ENCODE measurements at places on chromosomes 3 and 15.

- DNase-seq, result no peak
Measured at GRCh38 chr15:74326746-74327145, 40.7 kb downstream of the CYP11A1 start.

DNA sequence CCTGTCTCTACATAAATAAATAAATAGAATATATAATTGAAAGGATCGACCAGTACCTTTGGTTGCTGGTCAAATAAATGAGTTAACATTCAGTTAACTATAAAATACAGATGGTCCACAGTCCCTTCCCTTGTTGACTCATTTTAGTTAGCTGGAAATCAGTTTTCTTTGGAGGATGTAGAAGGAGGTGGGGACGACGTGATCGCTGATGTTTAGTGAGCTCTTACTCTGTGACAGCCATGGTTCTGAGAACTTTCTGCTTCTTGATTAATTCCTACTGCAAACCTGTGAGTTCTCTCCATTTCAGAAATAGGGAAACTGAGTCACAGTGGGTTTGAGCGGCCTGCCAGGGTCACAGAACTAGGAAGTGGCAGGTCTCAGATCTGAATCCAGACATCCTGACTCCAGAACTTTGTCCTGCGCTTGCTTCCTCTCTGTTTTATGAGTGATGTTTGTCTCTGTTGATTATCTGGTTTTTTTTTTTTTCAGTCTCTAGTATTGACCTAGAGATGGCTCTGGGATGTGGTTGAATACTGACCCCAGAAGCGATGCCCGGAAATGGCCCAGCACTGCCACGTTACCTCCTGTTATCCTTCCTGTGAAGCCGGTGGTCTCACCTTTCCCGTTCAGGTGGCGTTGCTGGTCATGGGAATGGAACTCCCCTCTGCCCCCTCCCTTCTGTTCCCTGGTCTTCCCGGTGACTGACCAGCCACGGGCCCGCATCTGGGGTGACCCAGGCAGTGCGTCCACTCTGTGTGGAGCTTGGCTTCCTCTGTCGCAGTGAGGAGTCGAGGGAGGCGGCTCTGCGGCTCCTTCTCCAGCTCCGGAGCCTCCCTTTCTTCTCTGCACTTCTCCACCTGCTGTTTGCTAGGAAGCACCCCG, 18.2 kb downstream of the SYNM start:
- DNase-seq, result no peak

DNA sequence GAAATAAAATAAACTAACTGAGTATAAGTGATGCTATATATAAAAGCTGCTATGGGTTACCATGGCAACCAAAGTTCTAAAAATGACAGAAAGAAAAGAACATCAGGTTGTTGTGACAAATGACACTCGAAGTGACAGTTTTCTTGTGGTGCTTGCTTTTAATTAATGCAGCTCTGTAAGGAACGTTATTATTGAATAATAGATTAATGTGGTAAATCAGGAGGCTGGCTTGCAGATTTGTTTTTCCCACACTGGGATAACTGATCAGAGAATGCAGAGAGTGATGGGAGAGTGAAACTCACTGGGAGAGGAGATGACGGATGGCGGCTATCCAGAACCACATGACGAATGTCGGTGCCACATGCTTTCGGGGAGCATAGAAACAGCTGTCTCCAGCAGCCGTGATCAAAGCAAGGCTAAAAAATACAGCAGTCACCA, 207.0 kb upstream of the ATP10A start:
- DNase-seq, result no peak

DNA sequence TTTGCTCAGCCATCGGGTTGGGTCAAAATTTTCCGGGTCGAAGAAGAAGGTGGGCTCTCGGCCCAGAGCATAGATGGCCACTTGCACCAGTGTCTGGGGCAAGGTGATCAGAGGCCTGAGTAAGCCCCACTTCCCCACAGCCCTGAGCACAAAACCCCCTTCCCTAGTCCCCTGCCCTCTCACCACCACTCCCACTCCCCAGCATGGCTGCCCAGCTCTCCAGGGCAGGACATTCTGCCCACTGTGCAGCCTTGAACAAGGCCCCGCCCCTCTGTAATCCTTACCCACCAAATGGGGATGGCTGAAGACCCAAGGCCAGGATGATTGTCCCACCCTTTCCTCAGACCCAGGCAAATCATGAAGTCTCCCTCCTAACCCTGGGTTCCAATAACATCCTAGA, 28.8 kb downstream of the CYP11A1 start:
- no peak for DNase-seq

- no peak for DNase-seq
Measured at GRCh38 chr3:128094295-128095151, 29.1 kb downstream of the RUVBL1 start.

GRCh38 chr3:142888099-142888480, 793 bp downstream of the PCOLCE2 start:
- DNase-seq, result no peak

DNA sequence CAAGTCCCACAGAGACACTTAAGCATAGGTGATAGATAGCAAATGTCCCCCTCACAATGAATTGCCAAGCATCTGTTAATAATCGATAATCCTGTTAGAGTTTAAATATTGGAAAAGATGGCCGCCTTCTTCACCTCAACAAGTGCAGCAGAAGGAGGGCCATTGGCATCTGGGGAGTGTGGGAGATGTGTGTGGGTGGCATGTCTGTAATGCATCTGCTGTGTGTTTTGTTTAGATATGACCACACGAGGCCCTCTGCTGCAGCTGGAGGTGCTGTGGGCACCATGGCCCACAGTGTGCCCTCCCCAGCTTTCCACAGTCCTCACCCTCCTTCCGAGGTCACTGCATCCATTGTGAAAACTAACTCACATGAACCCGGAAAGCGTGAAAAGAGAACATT, 12.9 kb downstream of the MKRN2 start:
- no peak for DNase-seq

DNA sequence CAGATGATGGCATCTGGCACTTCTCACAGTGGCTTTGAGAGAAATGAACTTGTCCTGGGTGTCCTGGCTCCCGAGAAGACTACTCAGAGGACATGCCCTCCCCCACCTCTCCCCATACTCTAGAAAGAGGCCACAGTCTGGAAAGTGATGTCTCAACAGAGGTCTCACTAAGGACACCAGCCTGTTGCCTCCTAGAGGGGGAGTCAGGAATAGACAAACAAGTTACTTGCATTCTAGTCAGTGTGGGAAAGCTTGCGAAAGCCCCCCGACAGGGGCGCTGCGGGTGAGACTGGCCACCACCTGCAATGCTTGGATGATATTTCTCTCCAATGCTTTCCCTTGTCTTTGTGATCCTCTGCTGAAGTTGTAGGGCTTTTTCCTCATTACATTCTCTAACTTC, 17.2 kb downstream of the B4GALT4 start:
- no peak for DNase-seq

DNA sequence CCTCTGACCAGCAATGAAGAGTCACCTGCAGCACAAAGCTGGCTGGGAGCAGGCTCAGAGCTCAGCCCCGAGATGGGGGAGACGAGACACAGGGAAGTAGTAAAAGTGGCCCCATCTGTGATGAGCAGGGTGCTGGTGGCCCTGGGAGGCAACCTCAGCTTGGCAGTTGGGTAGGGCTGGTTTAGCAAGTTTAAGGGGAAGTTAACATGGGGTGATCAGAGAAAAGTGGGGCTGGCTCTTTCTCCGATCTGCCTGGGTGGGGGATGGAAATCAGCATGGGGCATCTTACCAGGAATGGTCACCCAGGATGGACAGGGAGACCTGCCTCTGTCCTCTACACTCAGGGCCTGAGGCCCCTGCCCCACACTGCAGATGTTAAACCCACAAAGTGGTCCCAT, 29.9 kb upstream of the SFMBT1 start:
- DNase-seq, result no peak

- no peak for DNase-seq
Measured at GRCh38 chr3:42964266-42964665, 14.8 kb upstream of the GASK1A start.

- no peak for DNase-seq
Measured at GRCh38 chr3:131303848-131304247, 77.7 kb upstream of the NUDT16 start.

DNA sequence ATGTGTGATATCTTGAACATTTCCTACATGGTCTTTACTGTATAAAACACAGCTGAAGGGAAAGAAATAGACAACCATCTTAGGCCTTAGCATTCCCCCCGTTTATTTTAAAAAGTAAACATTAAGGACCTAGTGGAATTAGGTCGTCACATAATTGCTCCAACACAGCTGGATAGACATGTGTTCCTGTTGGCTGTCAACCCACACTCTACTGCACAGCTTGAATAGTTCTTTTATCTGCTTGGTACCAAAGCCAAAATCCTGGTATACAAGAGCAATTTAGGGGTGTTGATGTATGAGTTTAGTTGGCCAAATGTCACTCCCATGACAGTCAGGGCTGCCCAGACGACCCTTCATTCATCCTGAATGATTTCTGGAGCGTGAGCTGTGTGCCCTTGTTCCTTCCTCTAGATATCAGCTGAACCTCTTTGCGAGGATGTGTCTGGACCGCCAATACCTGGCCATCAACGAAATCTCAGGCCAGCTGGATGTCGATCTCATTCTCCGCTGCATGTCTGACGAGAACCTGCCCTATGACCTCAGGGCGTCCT, 179.7 kb downstream of the ITPR1 start:
- DNase-seq, result no peak

GRCh38 chr15:81049835-81050234, 49.1 kb downstream of the TLNRD1 start:
- DNase-seq, result no peak

GRCh38 chr15:96362755-96363651, 32.5 kb downstream of the NR2F2 start:
- no peak for DNase-seq

GRCh38 chr15:38531509-38531908, 33.1 kb downstream of the RASGRP1 start:
- DNase-seq, result no peak

DNA sequence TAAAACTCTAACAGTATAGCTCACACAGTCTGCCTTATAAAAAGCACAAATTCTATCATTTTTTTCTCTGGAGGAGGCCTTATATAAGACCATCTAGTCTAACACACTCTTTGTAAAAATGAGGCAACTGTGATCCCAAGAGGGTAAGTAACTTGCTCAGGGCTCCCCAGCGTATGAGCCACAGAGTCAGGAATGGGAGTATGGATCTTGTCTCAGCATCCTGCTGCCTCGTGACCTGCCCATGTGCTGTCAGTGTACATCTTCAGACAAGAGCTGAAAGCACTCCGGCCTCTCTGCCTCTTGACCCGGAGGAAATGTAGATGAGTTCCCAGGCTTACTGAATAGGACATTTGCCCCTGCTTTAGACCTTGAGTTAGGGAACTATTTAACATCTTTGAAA, 28.4 kb upstream of the MEF2A start:
- DNase-seq, result no peak

- no peak for DNase-seq
Measured at GRCh38 chr3:189834462-189834861, 203.3 kb downstream of the TP63 start.

DNA sequence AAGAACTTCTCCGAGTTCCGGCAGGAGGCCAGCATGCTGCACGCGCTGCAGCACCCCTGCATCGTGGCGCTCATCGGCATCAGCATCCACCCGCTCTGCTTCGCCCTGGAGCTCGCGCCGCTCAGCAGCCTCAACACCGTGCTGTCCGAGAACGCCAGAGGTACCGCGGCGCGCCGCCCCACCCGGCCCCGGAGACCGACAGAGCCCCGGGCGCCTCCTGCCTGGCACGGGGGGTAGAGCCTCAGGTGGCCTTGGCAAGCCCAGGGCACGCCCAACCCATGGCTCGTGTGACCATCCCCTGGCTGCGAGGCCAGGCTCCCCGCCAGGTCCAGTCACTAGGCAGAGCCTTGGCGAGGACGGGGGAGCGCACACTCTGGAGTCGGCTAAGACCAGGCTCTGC, 134.1 kb downstream of the LRRK1 start:
- DNase-seq, result no peak

- no peak for DNase-seq
Measured at GRCh38 chr3:133871368-133872090, 24.2 kb downstream of the RAB6B start.

GRCh38 chr3:187918081-187918644, 172.9 kb upstream of the BCL6 start:
- DNase-seq, result no peak

GRCh38 chr3:188529228-188529627, 375.3 kb downstream of the LPP start:
- DNase-seq, result no peak

DNA sequence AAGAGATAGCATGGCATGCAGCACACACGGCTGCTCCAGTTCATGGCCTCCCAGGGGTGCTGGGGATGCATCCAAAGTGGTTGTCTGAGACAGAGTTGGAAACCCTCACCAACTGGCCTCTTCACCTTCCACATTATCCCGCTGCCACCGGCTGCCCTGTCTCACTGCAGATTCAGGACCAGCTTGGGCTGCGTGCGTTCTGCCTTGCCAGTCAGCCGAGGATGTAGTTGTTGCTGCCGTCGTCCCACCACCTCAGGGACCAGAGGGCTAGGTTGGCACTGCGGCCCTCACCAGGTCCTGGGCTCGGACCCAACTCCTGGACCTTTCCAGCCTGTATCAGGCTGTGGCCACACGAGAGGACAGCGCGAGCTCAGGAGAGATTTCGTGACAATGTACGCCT, 4.8 kb downstream of the CIB1 start:
- no peak for DNase-seq

DNA sequence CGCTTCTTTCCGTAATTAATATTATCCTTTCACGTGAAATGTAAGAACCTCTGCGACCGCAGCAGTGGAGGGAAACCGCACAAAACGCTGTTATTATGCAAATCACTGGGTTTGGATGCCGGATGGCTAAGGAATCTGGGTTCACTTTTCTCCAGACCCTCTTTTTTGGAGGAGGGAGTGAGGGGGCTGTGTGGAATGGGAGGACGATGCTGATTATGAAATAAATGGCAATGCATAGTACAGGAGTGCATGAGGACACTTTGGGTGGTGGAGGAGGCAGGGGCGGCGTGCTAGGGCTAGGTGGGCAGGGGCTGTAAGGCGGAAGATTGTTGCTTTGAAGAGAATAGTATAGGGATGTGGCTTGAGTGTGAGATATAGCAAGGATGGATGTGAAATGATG, 1.8 kb downstream of the CADM2 start:
- no peak for DNase-seq

DNA sequence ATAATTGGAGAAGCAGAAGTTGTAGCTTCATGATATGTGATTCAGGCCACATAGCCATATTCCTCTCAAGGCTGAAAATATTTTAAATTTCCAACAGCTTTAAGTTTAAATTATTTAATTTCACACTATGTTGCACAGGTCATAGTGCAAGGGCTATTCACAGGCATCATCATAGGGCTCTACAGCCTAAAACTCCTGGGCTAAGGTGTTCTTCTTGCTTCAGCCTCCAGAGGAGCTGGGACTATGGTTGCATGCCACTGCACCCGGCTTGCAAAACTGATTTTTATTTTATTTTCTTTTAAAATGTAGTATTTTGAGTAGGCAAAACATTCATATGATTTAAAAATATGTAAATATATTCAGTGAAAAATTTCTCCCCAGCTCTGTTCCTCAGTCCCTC, 6.0 kb upstream of the CEP97 start:
- DNase-seq, result no peak

GRCh38 chr3:148077318-148077923, 620.3 kb upstream of the AGTR1 start:
- DNase-seq, result no peak

GRCh38 chr15:82995938-82996337, 9.9 kb downstream of the RAMAC start:
- no peak for DNase-seq

GRCh38 chr3:117291476-117291875, 581.9 kb downstream of the TUSC7 start:
- DNase-seq, result no peak
